ENCODE measurements at places on chromosomes 5 and 9.

DNA sequence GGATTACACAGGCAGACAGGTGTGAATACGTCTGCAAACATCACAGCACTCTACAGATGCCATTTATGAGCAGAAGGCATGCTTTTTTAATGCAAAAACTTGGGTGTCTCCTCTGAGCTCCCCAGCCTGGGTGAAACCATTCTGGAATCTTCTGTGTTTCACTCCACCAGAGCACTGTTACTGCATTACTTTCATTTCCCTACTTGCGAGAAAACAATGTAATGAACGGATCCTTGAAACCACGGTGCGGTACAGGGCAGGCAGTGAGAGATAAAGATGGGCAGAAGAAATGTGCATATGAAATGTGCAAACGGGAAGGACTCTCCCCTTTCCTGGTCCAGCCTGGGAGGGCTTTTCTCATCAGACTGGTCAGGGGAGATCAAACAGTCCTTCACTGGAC is 584.3 kb upstream of the KLF4 start:
- DNase-seq: no peak

- DNase-seq: no peak
Observed at GRCh38 chr5:20575571-20575970, 587.6 kb upstream of the CDH18 start.

- DNase-seq: peak; percentile 62
Observed at GRCh38 chr5:176438959-176439757, 9.0 kb upstream of the FAF2 start.

DNA sequence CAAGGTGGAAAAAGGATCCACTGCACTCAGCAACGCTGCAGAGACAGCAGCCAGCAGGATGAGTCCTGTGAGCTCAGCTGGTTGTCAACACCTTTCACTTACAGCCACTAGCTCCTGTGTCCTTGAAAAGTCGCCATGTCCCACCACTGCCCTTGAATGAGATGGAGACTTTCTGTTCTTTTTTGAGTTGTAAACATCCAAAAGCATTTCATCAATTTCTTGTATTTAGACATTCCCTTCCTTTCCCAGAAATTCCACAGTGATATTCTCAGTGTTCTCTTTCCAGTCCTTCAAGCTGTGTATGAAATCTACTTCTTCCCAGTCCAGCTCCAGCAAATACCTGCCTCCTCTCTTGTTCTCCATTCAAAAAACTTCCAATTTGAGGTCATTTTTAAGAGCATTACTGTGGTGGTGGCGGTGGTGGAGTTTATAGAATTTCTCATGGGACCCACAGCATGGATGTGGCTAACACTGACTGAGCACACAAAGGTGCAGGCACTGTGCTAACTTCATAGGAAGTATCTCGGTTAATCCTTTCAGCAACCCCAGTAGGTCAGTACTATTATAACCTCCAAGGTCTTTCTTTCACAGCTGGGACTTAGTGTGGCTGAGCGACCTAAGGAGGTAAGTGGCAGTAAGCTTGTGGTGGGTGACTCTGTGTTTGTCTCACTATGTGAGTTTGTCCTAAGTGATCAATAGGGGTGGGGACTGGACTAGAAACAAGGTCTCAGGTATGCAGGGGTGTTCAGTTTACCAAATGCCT is 15.0 kb upstream of the GPX3 start:
- no peak for DNase-seq

DNA sequence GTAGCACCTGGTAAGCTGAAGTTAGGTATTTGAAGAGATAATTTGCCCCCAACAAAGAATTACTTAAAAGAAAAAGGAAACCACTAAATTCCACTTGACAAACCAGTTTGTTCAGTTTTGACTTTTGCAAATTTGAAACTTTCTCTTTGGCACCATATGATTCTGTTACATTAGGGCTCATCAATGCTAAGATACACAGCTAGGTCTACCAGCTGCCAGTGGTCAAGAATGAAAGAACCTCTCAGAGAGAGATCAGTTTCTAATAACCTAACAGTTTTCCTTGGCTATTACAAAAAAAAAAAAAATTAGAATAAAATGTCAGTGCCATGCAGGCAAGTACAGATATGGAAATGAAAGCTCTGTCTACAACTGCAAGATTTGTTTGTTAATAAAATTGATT is 92.3 kb downstream of the CAAP1 start:
- no peak for DNase-seq

GRCh38 chr5:83608122-83608521 is 112.5 kb downstream of the HAPLN1 start:
- no peak for DNase-seq

GRCh38 chr9:77933019-77933418 is 98.6 kb downstream of the GNAQ start:
- DNase-seq: no peak

DNA sequence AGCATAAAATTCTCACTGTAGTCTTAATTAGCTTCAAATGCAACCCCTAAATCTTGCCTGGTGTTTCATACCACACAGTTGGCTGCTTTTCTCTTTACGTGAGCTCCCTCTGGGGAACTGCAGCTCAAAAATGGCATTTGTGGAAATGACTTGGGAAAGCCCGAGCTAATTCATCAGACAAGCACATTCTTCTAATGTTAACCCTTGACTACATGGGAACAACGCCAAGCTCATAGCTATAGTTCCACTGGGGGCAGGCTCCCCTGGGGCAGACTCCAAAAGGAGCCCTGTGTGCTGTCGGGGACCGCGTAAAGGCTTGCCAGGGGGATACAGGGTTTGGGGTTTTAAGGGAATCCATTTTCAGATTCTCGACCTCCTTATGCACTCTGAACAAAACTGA is 301.4 kb upstream of the DAP start:
- DNase-seq: no peak

DNA sequence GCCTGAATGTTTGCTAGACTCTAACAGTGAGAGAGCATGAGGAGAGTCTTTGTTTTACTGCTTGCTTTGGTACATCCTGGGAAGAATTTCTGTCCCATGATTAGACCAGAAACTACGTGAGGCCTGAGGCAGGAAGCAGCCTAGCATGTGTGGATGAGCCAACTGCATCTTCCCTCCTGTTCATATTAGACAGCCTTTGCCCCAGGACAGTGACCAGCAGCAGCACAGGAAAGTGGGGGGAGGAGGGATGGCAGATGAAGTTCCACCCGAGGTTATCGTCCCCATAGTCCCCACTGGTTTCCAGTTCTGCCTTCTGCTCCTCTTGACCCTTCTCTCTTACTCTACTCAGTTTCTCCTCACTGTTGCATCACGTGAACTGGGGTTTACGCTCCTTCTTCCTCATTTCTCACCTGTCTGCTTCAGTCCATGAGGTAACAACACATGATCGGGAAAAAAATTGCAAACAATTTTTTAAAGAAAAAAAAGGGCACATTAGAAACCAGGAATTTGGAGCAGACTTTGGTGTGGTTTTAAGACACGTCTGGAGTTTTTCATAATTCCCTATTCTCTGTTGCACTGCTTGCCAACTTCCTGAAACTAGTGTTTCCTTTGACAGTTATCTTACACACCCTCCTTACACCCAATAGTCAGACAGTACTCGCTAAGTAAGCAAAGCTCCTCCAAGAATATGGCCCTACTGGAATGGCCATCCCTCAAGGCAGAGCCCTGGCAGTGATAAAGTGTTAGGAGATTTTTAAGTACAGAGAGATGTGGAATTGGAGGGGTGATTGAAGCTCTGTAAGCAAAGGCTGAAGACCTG is 84.1 kb downstream of the SNX18 start:
- DNase-seq: no peak

- no peak for DNase-seq
Observed at GRCh38 chr5:101364469-101364868, 461.4 kb upstream of the ST8SIA4 start.

All from SIG-M5 (cell line).